NCI-H1048 (cell line): ENCODE measurements at places on chromosomes 4 and X.
A peak's percentile ranks its signal among the peaks of the same experiment; 100 is the strongest.

- no peak for DNase-seq
Observed at GRCh38 chr4:83149865-83150652, 35.5 kb upstream of the PLAC8 start.

DNA sequence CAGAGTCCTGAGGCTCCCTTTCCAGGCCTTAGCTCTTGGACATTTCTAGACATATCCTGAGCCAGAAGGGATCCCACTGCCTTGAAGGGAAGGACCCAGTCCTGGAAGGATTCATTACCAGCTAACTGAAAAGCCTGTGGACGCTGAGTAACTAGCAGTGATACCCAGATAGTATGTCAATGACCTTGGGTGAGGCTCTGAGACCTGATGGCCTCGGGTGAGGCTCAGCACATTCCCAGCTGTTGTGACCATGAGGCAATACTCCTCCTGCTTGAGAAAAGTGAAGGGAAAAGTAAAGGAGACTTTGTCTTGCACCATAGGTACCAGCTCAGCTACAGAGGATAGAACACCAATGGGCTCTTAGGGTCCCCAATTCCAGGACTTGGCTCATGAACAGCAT, 268.1 kb downstream of the DKK2 start:
- no peak for DNase-seq

DNA sequence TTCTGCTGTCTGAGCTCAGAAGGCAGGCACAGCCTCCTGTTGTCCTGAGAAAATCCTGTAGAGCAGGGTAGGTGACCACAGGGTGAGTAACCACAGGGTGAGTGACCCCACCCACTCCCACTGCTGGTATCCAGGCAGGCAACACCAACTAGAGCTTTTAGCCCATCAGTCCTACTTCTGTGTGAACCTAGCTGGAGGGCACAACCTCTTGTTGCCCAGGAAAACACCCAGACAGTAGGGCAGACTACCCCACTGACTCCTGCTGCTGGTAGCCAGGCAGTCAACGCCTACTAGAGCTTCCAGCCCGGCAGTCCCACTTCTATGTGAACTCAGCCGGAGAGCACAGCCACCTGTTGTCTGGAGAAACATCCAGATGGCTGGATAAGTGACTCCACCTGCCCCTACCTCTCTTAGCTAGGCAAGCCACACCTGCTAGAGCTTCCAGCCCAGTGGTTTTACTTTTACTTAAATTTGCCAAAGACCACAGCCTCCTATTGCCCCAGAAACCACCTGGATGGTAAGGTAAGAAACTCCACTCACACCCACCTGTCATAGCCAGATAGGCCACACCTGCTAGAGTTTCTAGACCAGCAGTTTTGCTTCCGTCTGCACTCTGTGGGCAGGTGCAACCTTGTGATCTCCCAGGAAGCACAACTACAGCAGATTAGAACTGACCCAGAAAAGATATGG, 371.6 kb downstream of the INPP4B start:
- DNase-seq = no peak

DNA sequence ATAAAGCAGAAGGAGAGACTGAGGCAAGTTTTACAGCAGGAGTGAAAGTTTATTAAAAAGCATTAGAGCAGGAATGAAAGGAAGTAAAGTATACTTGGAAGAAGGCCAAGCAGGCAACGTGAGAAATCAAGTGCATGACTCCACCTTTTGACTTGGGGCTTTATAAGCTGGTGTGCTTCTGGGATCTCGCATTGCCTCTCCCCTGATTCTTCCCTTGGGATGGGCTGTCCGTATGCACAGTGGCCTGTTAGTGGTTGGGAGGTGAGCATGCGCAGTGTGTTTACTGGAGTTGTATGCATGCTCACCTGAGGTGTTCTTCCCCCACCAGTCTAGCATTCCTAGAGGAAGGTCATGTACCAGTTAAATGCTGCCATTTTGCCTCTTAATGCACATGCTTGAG, 29.1 kb upstream of the C1QTNF7 start:
- no peak for DNase-seq

DNA sequence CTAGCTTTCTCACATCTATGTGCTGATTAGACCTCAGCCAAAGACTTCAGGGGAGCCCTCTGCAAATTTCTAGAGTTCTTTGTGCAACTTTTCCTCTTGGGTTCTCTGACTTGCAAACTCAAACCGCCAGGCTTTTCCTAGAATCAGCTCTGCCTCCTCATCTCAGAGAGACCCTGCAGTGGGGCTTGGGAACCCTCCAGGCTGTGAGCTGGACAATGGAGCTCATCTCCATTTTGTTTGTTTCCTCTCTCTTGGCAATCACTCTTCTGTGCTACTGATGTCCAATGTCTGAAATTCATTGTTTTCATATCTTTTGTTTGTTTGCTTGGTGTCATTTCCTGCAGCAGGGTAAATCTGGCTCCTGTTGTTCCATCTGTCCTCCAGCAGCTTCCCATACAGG, 33.0 kb downstream of the GYPB start:
- no peak for DNase-seq

GRCh38 chr4:1410491-1411325, 4.5 kb upstream of the NKX1-1 start:
- DNase-seq = no peak

DNA sequence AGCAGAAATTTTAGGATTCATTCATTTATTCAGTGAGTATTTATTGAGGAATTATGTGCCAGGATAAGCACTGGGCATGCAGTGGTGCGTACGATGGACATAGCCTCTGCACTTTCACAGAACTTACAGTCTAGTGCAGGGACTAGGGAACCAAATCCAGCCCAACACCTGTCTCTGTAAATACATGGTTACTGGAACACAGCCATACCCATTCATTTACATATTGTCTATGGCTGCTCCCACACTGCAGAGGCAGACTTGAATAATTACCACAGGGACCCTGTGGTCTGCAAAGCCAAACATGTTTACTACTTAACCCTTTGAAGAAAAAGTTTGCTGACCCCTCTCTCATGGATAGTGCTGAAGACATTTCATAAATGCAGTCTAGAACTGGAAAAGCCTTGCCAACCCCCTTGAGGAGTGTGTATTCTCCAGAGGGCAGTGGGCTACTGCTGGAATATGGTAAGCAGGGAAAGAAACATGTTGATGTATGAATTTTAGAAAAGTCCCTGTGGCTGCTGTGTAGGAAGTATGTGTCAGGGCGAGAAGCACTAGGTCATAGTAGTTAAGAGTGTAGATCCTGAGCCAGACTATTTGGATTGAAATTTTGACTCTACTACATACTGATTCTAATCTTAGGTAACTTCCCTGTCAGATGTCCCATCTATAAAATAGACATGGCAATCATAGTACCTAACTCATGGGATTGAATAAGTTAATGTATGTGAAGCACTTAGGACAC, 75.5 kb downstream of the GALNT7 start:
- no peak for DNase-seq

DNA sequence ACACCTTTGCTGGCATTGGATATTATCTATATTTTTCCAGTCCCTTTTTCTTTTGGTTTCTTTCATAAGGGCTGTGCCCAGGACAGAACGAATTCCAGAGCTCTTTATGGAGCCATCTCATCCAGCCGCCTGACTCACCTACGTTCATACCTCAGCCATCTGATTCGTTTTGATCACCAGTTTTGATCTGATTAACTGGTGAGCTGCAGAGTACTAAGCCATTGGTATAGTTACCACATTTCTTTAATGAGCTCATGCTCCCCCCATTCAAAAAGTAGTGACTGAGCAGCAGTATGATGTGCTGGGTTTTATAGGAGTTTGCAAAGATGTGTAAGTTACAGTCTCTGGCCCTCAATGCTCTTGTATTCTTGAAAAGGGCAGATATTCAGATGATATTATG, 43.0 kb upstream of the CDKN2AIP start:
- DNase-seq = no peak

GRCh38 chrX:46298821-46299220, 246.4 kb downstream of the ZNF674 start:
- DNase-seq = no peak

DNA sequence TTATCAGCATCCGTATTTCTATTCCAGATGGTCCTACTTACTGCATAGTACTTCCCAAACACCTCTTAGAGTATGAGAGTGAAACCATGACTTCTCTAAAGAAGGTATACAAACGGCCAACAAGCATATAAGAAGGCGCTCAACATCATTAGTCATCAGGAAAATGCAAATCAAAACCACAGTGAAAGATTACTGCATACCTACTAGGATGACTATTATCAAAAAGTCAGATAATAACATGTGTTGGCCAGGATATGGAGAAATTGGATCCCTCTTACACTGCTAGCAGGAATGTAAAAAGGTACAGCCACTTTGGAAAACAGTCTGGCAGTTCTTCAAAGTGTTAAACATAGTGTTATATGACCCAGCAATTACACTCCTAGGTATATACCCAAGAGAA, 215.3 kb upstream of the CXorf66 start:
- no peak for DNase-seq

DNA sequence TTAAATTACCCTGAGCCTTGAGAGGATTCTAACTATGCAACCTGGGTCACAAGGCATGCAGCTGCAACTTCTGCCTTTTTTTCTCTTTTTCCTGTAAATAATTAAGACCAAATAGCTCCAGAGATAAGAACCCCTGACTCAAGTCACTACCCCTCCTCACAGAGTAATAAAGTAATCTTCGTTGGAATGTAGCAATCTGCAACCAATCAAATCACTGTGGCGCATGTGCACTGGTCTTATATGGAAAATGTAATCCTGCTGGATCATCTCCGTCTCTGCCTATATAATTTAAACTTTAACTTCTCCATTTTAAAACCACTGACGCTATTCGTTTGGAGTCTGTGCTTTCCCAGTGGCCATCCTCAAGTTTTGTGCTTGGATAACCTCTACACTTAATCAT, 6.1 kb upstream of the EFHC2 start:
- DNase-seq = no peak

DNA sequence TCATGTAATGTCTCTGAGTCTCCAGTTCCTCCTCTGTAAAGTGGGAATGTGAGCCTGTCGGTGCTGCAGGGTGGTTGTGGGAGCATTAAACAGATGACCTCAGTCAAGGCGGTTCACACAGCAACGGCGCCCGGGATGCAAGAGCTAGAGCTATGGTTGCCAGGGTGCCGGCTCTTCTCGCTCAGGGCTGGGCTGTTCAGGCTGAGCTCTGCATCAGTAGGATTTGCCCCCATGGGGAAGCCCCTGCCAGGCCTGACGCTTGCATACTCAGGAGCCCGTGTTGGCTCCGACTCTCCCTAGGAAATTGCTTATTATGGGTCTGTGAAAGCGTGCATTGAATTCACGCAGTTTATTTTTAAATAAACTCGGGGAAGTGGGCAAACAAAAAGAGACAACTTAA, 67.3 kb downstream of the PSAPL1 start:
- no peak for DNase-seq

- no peak for DNase-seq
Observed at GRCh38 chr4:152974468-152975379, 38.6 kb downstream of the FHDC1 start.

- DNase-seq = no peak
Observed at GRCh38 chrX:122026665-122027064, 979.3 kb downstream of the GLUD2 start.

DNA sequence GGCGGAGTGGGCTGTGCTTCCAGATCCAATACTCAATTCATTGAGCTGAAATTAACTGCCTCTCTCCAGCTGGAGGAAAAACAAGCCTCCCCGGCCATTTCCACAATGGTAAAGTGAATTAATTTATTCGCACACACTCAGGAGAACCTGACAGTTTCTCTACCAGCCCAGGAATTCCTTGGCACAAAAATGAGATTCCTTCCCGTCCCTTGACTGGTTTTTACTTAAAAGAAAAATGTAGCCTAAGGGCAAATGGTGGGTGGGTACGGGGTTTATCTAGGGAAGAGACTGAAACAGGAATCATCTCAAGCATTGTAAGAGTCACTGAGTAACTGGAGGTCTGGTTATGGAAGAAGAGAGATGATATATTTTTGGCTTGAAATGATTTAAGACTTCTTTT, 102.7 kb downstream of the VCX3A start:
- DNase-seq = no peak

DNA sequence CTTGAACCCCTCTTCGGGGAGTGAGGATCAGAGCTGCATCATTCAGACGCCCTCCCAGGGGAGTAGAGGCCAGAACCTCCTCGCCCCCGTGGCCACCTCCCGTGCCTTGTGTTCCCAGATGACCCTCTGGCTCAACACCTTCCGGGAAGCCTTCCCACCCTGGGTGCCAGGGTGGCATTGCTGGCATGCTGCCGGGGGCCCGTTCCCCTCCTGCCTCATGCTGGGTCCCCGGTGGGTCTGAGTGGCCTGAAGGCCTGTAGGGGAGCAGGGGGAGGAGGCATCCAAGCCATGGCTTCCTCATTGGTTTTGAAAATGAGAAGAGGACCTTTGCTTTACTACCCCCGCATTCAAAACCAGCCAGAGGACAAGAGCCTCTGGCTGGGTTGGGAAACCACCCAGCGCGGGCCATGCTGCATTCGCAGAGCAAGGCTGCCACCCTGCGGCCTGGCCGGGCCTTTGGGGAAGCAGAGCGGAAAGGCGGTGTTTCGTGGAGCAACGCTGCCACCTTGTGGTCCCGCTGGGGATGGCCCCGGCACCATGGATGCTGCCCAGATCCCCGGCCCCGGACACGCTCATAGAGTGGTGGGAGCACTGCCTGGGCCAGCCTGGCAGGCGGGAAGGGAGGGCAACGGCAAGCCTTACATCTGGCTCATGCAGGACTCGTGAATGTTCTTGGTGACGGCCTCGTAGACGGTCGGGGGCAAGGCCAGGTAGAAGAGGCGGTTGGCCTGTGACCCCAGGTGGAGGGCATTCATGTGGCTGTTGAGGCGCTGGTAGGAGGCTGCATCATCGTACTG, 11.9 kb downstream of the G6PD start:
- peak; percentile 6 for DNase-seq

- DNase-seq = no peak
Observed at GRCh38 chr4:11271263-11271662, 157.4 kb downstream of the HS3ST1 start.

DNA sequence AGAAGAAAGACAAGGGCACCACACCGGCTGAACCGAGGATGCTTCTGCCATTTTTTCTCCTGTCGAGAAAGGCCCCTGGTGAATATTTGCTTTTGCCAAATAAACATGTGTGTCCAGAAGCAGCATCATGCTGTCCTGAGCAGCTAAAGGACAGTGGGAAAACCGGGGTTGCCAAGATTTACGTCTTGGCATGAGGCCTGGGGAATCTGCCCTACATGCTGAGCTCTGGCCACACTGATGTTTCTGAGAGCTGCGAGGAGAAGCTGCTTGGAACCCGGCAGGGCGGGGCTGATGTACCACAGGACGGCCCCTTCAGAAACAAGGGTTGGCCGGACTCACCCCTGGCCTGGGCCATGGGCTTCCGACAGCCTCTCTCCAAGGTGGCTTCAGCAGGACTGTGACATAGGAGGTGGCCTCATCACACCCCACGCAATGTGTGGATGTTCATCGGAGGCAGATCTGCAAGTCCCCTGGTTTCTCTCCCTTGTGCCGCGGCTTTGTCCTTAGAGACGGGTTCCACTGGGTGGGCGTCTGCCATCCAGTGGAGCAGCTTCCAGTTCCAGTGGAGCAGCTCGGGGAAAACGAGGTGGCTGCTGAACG, 42.2 kb upstream of the SORCS2 start:
- no peak for DNase-seq

DNA sequence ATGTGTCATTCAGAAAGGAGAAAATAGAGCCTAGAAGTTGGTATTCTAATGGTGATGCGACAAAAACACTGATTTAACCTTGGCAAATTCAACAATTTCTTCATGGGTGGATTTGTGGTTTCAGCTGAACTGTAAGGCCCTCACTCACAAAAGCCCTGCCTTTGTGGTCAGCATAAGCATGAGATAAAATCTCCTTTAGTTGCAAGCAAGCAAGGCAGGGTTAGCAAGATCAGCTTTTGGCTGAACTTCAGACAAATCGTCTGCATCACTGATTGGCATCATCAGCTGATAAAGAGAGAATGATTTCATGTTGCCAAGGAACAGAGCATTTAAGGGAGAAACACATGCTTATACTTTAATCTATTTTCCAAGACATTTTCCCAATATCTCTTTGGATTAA, 2582.2 kb downstream of the PCDH7 start:
- no peak for DNase-seq
